NCI-H524 (cell line): ENCODE measurements at places on chromosomes 4 and X.

DNA sequence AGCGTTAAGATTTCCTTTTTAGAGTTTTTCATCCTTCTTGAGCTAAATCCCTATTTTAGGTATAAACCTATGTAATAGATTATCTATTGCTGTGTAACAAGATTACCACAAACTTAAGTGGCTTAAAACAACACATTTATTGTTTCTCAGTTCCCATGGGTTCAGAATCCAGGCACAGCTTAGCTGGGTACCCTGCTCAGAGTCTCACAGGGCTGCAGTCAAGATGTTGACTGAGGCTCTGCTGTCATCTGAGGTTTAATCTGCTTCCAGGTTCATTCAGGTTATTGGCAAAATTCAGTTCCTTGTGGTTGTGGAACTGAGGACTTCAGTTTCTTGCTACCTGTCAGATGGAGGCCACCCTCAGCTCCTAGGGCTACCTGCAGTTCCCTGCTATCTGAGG, 60.9 kb downstream of the GK start:
- no peak for DNase-seq

DNA sequence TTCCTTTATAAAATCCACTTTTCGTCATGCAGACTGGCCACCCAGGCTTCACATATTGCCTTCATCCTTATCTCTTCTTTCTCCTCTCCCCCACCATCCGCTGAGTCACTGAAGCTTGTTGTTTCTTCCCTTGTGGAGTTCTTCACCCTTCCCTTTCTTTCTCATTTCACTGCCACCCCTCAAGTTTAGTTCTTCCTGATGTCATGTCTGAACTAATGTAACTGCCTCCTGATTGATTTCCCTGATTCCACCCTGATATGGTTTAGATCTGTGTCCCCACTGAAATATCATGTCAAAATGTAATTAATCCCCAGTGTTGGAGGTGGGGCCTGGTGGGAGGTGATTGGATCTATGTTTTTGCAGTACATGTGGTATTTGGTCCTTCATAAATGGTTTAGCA, 151.4 kb downstream of the CPEB2 start:
- DNase-seq, result no peak

- no peak for DNase-seq
Measured at GRCh38 chr4:184282251-184282713, 64.6 kb upstream of the ENPP6 start.

- no peak for DNase-seq
Measured at GRCh38 chrX:3010532-3010931, 4.2 kb downstream of the ARSH start.

DNA sequence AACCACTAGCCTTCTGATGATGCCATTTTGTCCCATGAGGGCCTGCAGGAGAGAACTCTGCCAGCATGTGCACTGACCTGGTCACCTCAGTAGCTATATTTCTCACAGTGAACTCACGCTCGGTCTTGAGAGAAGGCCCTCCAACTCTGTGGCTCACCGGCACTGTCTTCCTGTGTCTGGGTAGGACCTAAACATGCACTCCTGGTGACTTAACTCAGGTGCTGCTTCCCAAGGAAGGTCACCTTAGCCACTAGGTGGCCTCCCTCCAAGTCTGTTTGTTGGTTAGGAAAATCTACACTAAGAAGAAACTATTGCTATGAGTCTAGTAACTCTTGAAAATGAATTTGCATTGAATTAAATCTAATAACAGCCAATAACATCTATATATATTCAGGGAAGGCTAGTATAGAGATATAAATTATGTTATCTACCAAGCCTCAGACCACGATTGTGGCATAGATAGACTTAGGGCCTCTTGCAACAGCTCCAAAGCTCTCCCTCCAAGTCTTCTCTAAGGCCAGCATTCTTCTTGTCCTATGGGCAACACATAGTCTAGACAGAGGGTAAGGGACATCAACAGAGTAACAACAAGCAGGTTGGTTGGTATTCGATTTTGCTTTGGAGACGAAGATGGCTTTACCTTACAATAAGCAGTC, 24.7 kb downstream of the TLR10 start:
- no peak for DNase-seq

GRCh38 chr4:154519214-154519613, 27.6 kb upstream of the DCHS2 start:
- no peak for DNase-seq

GRCh38 chr4:152081024-152081423, 320.2 kb upstream of the GATB start:
- no peak for DNase-seq

GRCh38 chrX:152907084-152907651, 9.3 kb downstream of the ZNF185 start:
- peak; percentile 34 for DNase-seq

GRCh38 chr4:7778510-7779431, 160.9 kb downstream of the AFAP1 start:
- no peak for DNase-seq

DNA sequence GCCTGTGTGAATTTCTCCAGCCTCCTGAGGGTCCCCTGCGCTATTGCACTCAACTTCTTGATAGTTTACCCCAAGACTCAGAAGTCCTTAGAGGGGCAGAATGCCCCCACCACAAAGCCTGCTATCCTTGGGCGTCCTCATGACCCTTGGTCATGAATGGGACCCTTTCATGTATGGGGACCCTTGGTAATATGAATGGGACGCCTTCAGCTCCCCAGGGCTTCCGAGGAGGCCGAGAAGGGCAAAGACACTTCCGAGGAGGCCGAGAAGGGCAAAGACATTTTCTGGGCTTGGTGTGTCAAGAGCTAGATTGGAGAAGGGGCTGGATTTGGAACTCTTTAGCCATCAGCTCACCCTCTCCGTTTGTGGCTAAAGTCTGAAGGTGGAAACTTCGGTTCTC, 8.6 kb downstream of the SHOX start:
- DNase-seq, result no peak

GRCh38 chr4:77349364-77349763, 192.4 kb downstream of the CCNG2 start:
- DNase-seq, result no peak

DNA sequence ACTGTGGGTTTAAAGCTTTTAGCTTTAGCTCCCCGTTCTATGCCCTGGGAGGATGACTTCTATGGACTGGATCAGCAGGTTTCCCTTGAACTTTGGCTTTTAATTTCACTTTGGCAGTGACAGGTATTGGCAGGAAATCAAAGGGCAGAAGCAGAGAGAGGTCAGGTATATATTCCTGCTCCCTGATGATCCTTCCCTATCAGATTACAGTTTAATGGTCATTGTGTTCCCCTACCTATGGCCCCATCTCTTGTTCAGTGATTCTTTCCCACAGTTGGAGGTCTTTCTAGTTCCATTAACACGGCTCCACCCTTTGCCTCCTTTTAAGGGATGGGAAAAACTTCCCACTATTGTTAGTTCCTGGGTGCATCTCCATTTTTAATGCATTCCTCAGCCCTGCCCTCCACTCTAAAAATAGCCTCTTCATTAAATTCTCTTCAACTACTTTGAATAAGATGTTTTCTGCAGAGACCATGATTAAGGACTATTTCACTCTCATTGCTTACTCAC, 107.8 kb upstream of the TMEM47 start:
- DNase-seq, result no peak

GRCh38 chrX:138791551-138791950, 80.0 kb upstream of the FGF13 start:
- DNase-seq, result no peak

GRCh38 chr4:152968806-152969394, 32.8 kb downstream of the FHDC1 start:
- DNase-seq, result no peak

DNA sequence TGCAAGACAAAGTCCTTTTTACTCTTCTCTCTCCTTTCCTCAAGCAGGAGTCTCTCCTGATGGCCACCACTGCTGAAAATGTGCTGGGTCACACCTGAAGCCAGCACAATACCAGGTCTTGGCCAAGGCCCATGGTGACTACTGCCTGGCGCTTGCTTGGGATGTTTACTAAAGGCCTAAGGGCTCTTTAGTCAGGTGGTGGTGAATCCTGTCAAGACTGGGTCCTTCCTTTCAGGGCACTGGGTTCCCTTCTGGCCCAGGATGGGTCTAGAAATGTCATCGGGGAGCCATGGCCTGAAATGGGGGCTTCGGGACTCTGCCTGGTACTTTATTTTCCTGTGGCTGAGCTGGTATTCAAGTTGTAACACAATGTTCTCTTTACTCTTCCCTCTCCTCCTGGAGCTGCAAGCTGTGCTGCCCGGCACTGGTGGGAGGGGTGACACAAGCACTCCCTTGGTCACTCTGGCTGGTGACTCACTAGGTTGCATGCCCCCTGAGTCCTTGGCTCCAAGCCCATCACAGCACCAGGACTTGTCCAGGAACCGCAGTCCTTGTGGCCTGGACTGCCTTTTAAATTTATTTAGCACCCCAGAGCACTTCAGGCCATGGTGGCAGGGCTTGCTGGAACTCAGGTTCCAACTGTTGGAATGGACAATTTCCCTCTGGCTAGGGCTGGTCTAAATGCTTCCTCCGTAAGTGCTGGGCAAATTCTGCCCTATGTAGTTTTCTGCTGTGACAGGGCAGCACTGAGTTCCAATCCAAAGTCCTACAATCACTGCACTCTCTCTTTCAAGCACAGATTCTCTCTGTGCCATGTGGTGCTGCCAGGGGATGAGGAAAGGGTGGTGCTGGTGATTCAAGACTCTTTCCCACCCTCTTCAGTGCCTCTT, 11.3 kb downstream of the ARL13A start:
- DNase-seq, result no peak

DNA sequence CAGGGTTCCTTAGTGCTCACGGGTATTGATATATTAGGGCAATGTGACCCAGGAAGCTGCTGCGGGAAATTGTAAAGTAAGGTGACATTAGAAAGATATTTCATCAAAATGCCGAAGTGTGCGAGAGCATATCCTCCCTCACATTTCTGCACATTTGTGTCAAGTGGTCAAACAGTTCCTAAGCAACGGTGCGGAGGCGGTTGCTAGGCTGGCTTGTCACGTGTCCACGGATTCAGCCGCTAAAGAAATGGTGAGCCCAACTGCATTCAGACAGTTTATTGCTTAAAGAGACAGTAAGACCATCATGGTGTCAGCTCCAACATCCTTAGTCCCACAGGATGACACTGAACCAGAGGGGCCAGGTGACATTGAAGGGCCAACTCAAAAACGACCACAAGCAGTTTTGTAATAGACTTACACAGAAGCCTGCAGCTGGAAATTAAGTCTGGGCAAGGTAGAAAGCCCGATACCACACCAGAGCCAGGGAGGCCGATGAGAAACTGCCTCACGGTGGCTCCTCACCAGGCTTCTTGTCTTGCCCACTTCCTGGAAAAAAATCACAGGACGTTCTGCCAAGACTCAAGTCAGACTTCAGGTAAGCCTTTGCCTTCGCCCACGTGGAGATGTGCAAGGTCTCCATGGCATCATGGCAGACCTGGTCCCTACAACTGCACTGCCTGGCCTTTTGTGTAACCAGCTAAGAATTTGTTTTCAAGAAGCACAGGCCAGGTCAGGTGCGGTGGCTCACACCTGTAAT, 50.4 kb downstream of the USP11 start:
- DNase-seq, result peak; percentile 51

DNA sequence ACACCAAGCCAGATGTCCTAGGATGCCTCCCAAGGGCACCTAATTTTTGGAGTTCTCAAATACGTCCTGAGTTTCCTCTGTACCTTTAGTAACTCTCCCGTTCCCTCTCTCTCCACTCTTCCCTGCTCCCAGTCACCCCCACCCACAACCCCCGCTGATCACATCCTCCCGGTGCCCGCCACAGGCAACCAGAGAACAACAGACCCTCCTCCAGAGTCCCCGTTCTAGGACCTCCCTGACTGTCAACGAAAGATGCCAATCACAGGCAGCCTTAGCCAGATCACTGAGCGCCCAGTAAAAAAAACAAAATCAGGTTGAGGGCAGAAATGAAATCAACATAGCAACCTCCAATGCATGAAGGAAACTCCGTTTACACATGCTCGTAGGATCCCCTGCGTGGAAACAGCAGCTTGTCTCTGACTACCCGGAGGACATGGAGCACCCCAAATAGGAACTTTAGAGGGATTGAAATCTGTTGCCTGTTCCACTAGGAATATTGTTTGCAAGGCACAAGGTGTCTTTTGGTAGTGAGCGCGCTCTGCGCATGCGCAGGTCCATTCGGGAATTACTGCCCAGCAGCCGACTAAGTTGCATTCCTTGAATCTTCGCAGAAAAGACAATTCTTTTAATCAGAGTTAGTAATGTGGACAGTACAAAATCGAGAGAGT, at the start of gene GABRB1:
Gene GABRB1, plus strand, starts transcription at position 557 of the 668 bp plus-strand sequence.
- DNase-seq, result peak; percentile 39

DNA sequence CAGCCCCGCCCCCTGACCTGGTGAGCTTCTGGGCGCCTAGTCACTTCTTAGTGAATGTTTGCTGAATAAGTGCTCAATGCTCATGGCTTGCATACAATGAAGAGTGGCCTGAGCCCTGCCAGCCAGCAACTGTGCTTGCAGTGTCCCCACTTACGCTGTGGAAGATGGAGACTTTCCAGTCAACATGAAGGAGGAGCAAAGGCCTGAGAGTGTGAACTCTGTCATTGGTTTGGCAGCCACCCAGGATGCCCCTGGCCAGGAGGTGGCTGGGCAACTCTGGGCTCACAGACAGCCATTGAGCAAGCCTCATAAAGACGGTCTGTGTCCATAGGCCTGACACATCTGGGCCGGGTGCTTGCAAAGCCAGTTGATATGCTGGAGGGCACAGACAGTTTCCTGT, 72.1 kb upstream of the MAMLD1 start:
- DNase-seq, result no peak

- DNase-seq, result no peak
Measured at GRCh38 chrX:39559229-39559628, 538.5 kb downstream of the BCOR start.

DNA sequence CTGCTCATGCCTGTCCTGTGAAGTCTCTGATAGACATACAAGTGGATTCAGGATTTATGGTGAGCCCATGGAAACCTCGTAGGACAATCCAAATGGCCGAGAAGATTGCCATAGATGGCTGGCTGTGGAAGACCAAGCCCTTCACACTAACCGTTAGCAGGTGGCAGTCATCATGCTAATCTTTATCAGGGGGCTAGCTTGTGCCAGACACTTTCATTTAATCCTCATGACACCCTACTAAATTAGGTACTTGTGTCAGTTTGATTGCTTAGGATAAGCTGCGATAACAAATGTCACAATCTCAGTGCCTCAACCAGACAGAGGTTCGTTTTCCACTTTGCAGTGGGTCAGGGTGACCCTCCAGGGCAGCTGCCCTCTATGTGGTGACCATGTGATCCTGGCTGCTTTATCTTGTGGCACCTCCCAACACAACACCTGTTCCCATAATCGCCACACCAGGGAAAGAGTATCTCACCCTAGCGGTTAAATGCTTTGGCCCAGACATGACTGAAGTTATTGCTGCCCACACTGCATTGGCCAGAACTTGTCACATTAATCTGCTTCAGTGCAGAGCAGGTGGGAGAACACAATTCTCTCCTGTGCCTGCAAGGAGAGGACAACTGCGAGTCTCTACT, 60.8 kb downstream of the REPS2 start:
- DNase-seq, result peak; percentile 87

- DNase-seq, result peak; percentile 89
Measured at GRCh38 chrX:989959-990510, 222.4 kb downstream of the CRLF2 start.
